ENCODE measurements at places on chromosomes 2 and 18. TPM values are rescaled to one million over a fixed set of nuclear protein-coding genes. Genes with fewer than 3 reads are reported as not detected.

The CYTIP gene
- 5.5 TPM for total RNA-seq

The UGT1A6 gene
- not detected for total RNA-seq

The TNFAIP6 gene
- 10.0 TPM for total RNA-seq

The RTTN gene
- total RNA-seq: 13.8 TPM

The PASK gene
- total RNA-seq: 2.4 TPM

The POTEJ gene
- total RNA-seq: not detected

The CPS1 gene
- total RNA-seq: 30.0 TPM

The DPYSL5 gene
- not detected for total RNA-seq

The MEP1B gene
- total RNA-seq: not detected

The SH2D6 gene
- 0.36 TPM for total RNA-seq

The CYS1 gene
- total RNA-seq: 2.6 TPM

The NPHP1 gene
- 3.9 TPM for total RNA-seq

The ITPRID2 gene
- 154 TPM for total RNA-seq

The ALPI gene
- not detected for total RNA-seq

The SPATA3 gene
- total RNA-seq: not detected

The FNDC4 gene
- total RNA-seq: 52.9 TPM

The AQP12B gene
- not detected for total RNA-seq

The IL36RN gene
- not detected for total RNA-seq

The GAD1 gene
- total RNA-seq: 0.07 TPM

The WNT10A gene
- not detected for total RNA-seq

The DSG1 gene
- not detected for total RNA-seq

The RBM44 gene
- total RNA-seq: 0.33 TPM

The HTR2B gene
- 37.3 TPM for total RNA-seq

The SLC5A7 gene
- not detected for total RNA-seq

The METTL21A gene
- 8.7 TPM for total RNA-seq

The HOXD8 gene
- total RNA-seq: 0.46 TPM

The ANKRD29 gene
- 2.0 TPM for total RNA-seq

The LYPD6 gene
- 0.07 TPM for total RNA-seq

The IL18RAP gene
- not detected for total RNA-seq

The CFC1 gene
- total RNA-seq: not detected

The CCDC74B gene
- total RNA-seq: 5.0 TPM

The C1QL2 gene
- not detected for total RNA-seq

The TP53I3 gene
- total RNA-seq: 25.8 TPM

The ATOH8 gene
- 22.4 TPM for total RNA-seq

The TMEM198 gene
- total RNA-seq: 1.3 TPM

The CDH2 gene
- total RNA-seq: 368 TPM

The FBXO41 gene
- total RNA-seq: 0.72 TPM

The RTP5 gene
- total RNA-seq: not detected

The ONECUT2 gene
- not detected for total RNA-seq

The LBX2 gene
- total RNA-seq: 0.59 TPM

The IL37 gene
- total RNA-seq: not detected

The FAHD2B gene
- total RNA-seq: 3.7 TPM

The MC5R gene
- not detected for total RNA-seq

The SPP2 gene
- total RNA-seq: not detected

The GKN1 gene
- total RNA-seq: not detected

The HAAO gene
- total RNA-seq: 0.85 TPM

The ACVR2A gene
- total RNA-seq: 8.9 TPM

The COBLL1 gene
- 16.1 TPM for total RNA-seq

The EVX2 gene
- not detected for total RNA-seq

The TBR1 gene
- not detected for total RNA-seq

The ASXL3 gene
- under 0.01 TPM for total RNA-seq

The NDC80 gene
- total RNA-seq: 2.4 TPM

The ANKRD30BL gene
- not detected for total RNA-seq

The HOXD13 gene
- not detected for total RNA-seq

The PLEKHM3 gene
- 18.1 TPM for total RNA-seq
